Activated T-cell treated with anti-CD3 and anti-CD28 coated beads for 48 hours (primary cell): ENCODE measurements at places on chromosomes 6 and 20.

DNA sequence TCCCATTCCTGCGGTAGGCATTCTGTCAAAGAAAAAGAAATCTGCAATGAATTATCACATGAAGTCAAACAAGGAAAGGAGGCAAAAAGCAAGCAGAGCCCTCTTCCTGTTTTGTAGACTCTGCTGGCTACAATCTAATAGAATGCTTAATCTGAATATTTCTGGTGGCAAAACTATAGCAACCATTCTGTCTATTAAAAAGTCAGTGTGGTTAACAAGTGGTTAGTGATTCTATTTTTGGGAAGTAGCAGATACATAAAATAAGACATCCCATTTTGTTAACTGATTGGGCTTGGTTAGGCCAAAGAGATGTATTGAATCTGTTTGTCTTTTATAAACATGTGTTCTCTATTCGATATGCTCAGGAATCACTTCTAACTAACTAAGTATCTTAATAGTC, 442.3 kb downstream of the CDC5L start:
- DNase-seq, result no peak

DNA sequence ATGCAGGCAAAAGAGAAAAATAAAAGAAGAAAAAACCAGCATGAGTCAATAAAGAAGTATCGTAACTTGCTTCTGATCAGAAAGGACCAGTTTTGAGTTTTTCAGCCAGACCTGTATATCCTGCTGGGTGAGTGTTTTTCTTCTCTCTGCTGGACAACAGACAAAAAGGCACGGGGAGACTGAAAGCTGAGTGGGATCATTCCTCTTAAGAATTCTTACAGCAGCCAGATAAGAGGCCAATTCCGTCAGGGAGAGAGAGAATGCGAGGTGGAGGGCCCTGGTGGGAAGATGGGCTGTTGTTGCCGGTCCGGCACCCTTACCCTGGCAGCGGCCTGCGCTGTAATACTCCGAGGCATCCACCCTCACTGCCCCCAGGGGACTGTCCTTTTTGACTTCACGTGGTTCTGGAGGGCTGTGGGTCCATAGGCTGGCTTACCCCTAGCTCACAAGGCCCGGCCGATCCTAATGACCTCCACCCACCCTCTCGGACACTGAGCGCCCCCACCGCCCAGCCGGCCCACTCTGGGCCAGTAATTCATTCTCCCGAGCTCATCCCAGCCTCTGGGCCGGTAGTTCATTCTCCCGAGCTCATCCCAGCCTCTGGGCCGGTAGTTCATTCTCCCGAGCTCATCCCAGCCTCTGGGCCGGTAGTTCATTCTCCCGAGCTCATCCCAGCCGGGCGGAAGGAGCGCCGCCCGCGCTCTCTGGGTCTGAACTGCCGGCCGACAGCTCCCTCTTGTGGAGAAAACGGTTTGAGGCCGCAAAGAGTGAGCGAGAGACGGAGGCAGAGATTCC, 118.3 kb upstream of the SIRPA start:
- DNase-seq, result peak; percentile 79

GRCh38 chr6:3193102-3193849, 34.2 kb downstream of the TUBB2B start:
- no peak for DNase-seq

- no peak for DNase-seq
Measured at GRCh38 chr6:38610050-38610625, 29.6 kb downstream of the BTBD9 start.

DNA sequence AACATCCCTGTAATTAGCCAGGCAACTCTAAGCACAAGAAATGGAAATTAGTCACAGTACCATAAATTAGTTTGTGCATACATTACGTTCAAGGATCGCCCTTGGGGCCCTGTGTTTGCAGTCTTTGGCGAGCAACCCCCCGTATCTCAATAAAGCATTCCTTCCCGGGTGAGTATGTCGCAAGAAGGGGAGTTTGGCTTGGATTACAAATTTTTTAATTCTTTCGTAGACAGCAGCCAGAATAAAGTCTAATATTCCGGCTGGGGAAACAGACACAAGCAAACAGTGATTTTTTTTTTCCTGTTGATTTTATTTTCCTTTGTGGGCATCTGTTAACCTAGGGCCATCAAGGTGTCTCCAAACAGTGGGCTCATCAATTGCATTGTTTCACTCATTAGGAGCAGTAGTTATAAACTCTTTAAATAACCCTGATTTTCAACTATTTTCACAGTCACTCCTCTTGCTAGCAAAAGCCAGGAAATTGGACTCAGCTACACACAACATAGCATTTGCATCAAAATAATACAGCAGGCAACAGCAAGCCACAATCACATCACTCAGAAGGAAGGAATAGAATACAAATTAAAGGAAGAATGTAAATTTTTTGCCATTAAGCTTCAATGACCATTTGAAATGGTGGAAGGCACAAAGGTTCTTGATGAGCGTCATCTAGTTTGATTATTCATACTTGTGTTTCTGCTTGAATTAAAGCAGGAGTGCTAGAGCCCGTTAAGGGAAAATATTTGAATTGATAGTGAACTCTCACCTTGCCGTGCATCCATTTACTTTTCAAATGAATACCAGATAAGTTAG, 85.3 kb downstream of the LINC00237 start:
- no peak for DNase-seq

DNA sequence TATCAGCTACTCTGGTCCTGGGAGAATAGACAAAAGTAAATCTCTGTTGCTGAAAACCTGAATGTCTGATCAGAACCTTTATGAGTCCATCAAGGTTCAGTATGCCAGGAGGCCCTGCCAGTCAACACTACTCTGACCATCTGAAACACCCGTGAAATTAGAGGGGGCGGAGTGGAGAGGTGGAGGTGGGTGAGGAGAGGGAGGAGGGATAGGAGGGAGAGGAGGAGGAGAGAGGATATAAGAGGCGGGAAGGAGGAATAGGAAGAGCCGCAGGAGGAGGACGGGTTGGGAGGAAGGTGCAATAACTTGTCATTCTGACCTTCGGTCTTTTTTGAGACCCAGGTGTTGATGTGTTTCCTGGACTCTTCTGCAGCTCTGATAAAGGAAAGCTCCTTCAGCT, 8.0 kb downstream of the SERPINB9 start:
- DNase-seq, result no peak

- no peak for DNase-seq
Measured at GRCh38 chr20:31818376-31818908, 714 bp upstream of the MYLK2 start.

GRCh38 chr6:31359581-31359980, 2.6 kb upstream of the HLA-B start:
- DNase-seq, result no peak

DNA sequence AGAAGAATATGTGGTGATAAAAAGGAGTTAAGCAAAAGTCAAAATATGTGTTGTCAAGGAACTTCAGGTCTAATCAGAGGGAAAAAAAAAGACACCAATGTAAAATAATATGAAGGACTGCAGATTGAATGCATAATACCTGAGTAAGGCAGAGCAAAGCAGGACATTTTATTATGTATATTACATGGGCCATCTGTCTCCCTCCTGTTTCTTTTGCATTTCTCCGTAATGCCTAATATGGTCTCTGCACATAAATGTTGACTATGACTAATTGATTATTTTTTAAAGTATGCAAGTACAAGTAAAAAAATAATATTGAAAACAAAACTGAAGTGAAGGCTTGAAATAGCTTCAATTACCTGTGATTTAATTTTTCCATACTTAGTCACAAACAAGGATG, 384.7 kb upstream of the MAN1A1 start:
- DNase-seq, result no peak

DNA sequence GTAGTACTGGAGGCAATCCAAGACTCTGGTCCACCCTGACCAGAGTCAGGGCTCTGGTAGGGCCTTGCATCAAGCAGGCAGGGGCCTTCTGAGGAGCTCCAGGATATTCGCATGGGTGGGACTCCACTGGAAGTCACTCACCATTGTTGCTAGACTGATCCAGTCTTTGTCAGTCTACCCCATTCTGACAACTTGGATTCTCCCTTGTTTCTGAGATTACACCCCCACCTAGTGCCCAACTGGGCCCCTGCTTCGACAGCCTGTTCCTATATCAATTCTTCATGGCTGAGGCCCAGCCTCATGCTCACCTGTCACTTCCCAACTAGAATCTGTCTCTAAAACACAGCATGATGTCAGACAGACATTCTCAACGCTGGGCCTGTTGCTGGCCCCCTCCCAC, 5.2 kb downstream of the SLC35D3 start:
- no peak for DNase-seq

DNA sequence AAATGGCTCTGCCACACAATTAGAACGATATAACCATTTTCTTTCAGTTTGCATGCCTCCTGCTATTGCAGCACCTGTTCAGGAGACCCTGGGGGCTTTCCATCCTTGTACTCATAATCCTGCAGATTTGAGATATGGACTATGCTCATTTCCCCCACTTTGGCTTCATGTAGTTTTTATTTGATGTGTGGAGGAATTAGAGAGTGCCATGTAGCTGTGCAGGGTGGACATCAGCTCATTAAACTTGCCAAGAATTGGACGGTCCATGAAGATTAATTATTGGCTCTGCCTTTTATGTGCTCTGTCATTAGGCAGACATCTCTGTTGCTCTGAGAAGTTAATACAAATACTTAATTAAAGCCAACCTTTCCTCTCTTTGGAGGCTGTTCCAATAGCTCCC, 66.2 kb upstream of the CD83 start:
- no peak for DNase-seq

GRCh38 chr20:58907320-58908137, 55.0 kb downstream of the GNAS start:
- peak; percentile 18 for DNase-seq

GRCh38 chr20:54103067-54103761, 32.8 kb upstream of the BCAS1 start:
- DNase-seq, result peak; percentile 73

DNA sequence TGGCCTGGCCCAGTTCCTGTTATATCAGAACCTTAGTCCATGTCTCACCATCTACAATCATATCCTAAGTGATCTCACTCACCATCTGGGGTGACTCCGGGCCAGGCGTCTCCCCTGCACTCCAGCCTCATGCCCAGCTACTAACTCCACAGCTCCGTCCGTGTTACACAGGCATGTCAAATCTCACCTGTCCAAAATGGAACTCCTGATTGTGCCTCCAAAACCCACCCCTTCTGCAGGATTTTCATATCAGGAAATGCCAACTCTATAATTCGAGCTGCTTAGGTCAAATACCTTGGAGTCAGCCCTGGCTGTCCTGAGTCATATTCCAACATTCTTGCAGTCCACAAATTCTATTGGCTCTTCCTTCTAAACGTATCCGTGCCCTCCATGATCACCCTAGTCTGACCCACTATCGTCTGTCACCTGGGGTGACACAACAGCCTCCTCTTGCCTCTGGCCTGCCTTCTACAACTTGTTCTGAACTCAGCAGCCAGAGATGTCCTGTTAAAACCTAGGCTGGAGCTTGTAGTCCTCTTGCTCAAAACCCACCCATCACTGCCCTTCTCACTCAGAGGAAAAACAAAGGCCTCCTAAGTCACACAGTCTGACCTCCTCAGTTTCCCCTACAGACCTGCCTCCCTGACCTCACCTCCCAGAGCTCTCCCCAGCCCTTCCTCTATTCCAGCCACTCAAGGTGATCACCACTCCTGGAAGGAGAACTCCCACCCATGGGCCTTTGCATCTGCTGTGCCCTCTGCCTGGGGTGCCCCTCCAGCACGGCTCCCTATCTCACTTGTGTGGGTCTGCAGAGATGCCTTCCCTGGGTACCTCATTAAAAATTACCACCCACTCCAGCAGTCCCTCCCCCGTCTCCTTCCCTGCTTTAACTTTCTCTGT, 85.3 kb upstream of the SIRPA start:
- no peak for DNase-seq

- DNase-seq, result no peak
Measured at GRCh38 chr6:155548576-155548975, 92.9 kb upstream of the NOX3 start.

DNA sequence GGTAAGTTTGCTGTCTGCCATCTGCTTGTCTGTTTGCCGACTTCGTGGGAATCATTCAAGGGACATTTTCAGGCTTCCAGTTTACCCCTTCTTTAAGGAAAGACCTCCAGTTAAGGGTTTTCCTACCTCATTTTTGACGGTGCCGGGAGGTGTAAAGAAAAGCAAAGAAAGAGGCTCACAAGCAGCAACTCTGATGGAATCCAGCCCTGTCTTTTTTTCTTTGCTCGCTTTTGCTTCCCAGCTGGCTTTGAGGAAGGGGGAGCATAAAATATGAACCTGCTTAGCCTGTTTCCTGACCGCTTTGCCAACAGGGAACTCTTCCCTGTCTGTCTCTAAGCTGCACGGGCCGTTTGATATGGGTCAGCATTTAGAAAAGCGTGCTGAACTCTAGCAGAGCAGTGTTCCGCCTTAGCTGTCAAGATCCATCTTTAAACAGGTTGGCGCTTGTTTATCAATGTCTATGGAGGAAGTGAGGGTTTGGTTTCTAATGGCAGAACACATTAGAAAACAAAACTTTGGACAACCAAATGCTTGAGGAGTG, 13.8 kb downstream of the SYTL3 start:
- no peak for DNase-seq

DNA sequence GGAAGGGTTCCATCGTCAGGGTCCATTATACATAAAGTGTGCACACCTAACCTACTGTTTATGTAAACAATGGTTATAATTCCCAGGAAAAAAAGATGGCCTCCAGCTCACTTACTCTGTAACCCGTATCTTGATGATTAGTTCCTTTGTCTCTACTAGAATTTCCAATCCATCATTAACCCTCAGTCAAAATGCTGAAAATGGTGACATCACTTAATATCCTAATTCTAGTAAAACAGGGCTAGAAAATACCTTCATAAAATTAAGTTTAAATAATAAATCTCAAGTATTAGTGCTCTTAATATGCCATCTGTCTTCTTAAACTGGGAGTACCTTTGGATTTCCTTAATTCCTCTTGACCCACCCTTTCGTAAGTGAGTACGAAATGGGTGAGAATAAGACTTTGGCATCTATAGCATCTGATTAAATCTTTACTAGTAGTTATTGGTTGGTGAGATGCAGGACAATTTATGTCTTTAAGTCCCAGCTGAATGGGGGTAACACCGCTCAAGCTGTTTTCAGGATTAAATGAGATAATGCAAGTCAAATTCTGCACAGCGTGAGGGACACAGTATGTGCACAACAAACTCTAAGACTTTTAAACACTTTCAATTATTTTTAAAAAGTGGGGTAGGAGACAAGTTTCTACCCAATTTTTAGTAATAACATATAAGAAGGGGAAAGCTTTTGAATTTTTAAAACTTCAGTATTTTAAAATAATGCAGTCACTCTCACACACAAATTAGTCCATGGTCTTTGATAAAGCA, 1.6 kb downstream of the HMGN3 start:
- no peak for DNase-seq

DNA sequence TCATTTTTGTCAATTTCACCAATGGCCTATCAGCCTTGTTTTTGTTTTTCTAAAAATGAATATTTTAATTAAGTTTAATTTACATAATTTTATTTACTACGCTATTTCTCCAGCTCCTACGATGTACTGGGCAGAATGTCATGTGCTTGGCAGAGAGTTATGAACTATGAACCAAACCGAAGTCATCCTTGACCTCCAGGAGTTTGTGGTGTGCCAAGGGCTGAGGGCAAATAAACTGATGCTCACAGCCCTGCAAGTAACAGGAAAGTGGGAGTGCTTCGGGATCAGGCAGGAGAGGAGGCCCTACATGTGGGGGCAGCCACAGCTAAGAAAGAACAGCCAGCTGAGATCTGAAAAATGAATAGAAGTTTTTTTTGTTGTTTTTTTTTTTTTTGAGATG, 38.6 kb downstream of the ZNF217 start:
- DNase-seq, result no peak
